ENCODE measurements at places on chromosomes 11 and 22. TPM values are rescaled to one million over a fixed set of nuclear protein-coding genes. Genes with fewer than 3 reads are reported as not detected.

Gene EIF3F
- 62.6 TPM for polyA plus RNA-seq

Gene OR5D18
- not detected for polyA plus RNA-seq

Gene SGSM1
- 0.84 TPM for polyA plus RNA-seq

Gene MMP27
- polyA plus RNA-seq: not detected

Gene C22orf31
- 0.34 TPM for polyA plus RNA-seq

Gene TREH
- polyA plus RNA-seq: 1.7 TPM

Gene KRTAP5-5
- polyA plus RNA-seq: not detected

Gene MAJIN
- polyA plus RNA-seq: 3.6 TPM

Gene E2F8
- not detected for polyA plus RNA-seq

Gene ZC3H12C
- 2.7 TPM for polyA plus RNA-seq

Gene PHLDA2
- polyA plus RNA-seq: 1.4 TPM

Gene SPON1
- polyA plus RNA-seq: 5.0 TPM

Gene MMP10
- not detected for polyA plus RNA-seq

Gene BID
- polyA plus RNA-seq: 15.6 TPM

Gene IL18
- not detected for polyA plus RNA-seq

Gene MRGPRE
- polyA plus RNA-seq: not detected

Gene SHANK2
- polyA plus RNA-seq: 27.9 TPM

Gene OR6A2
- polyA plus RNA-seq: not detected

Gene MEI1
- 7.7 TPM for polyA plus RNA-seq

Gene HBE1
- not detected for polyA plus RNA-seq

Gene XNDC1N
- polyA plus RNA-seq: 10.6 TPM

Gene RASD2
- not detected for polyA plus RNA-seq

Gene FUT4
- 0.17 TPM for polyA plus RNA-seq

Gene NPTXR
- 9.8 TPM for polyA plus RNA-seq

Gene SYT8
- polyA plus RNA-seq: not detected

Gene SLC22A8
- polyA plus RNA-seq: not detected

Gene DBX1
- polyA plus RNA-seq: not detected

Gene GDPD4
- polyA plus RNA-seq: not detected

Gene SAA4
- not detected for polyA plus RNA-seq

Gene ABTB2
- 1.0 TPM for polyA plus RNA-seq

Gene MB
- polyA plus RNA-seq: not detected

Gene CDK2AP2
- polyA plus RNA-seq: 30.5 TPM

Gene LAYN
- not detected for polyA plus RNA-seq

Gene TSKU
- not detected for polyA plus RNA-seq

Gene GPR83
- polyA plus RNA-seq: not detected

Gene STIM1
- polyA plus RNA-seq: 27.0 TPM

Gene SAA1
- polyA plus RNA-seq: not detected

Gene OR8G5
- not detected for polyA plus RNA-seq

Gene ASRGL1
- 39.7 TPM for polyA plus RNA-seq
